Smooth muscle cell of the pulmonary artery (primary cell): ENCODE measurements at places on chromosomes 5 and 9. TPM values are rescaled to one million over a fixed set of nuclear protein-coding genes. Genes with fewer than 3 reads are reported as not detected.

The PTGES2 gene
- 75.7 and 110 TPM in 2 replicates for total RNA-seq

The ORM2 gene
- not detected in 2 replicates for total RNA-seq

The FOXD4L4 gene
- 0.17 and 0.20 TPM in 2 replicates for total RNA-seq

The LCN9 gene
- total RNA-seq = not detected in 2 replicates

The IL17B gene
- total RNA-seq = 0.26 TPM in 1 of 2 replicates, not detected in the other

The TRIM36 gene
- 0.13 TPM in 2 replicates for total RNA-seq

The PCDHA11 gene
- total RNA-seq = 0.23 and 0.33 TPM in 2 replicates

The EPB41L4A gene
- 2.5 and 7.3 TPM in 2 replicates for total RNA-seq

The NOL6 gene
- 24.0 and 39.5 TPM in 2 replicates for total RNA-seq

The PPP3R2 gene
- not detected in 2 replicates for total RNA-seq

The ADAMTS2 gene
- total RNA-seq = 32.5 and 155 TPM in 2 replicates

The SAXO1 gene
- total RNA-seq = under 0.01 TPM in 1 of 2 replicates, not detected in the other

The SPATA31A3 gene
- not detected in 2 replicates for total RNA-seq

The DCTN4 gene
- total RNA-seq = 58.0 and 61.5 TPM in 2 replicates

The AQP7 gene
- 0.13 TPM in 1 of 2 replicates, not detected in the other for total RNA-seq

The HAPLN1 gene
- total RNA-seq = 31.9 and 144 TPM in 2 replicates

The MBLAC2 gene
- total RNA-seq = 5.1 and 5.5 TPM in 2 replicates

The C9orf153 gene
- 0.98 and 0.99 TPM in 2 replicates for total RNA-seq

The MYO10 gene
- total RNA-seq = 58.3 and 127 TPM in 2 replicates

The SH3GL2 gene
- 0.07 TPM in 1 of 2 replicates, not detected in the other for total RNA-seq

The FAM219A gene
- total RNA-seq = 12.5 and 21.2 TPM in 2 replicates

The CPLANE1 gene
- total RNA-seq = 20.9 and 23.0 TPM in 2 replicates

The TEX48 gene
- not detected in 2 replicates for total RNA-seq

The ANKRD55 gene
- total RNA-seq = not detected in 2 replicates

The BTNL3 gene
- total RNA-seq = not detected in 2 replicates

The TAF1L gene
- total RNA-seq = under 0.01 TPM in 1 of 2 replicates, not detected in the other

The CCL28 gene
- 13.4 and 20.9 TPM in 2 replicates for total RNA-seq

The PCDHA13 gene
- 0.10 and 0.20 TPM in 2 replicates for total RNA-seq

The MED22 gene
- total RNA-seq = 18.7 and 25.5 TPM in 2 replicates

The PWWP2A gene
- 19.6 and 25.2 TPM in 2 replicates for total RNA-seq

The ADRA1B gene
- 0.26 and 0.43 TPM in 2 replicates for total RNA-seq

The C9 gene
- total RNA-seq = not detected in 2 replicates

The PCDHGB2 gene
- 3.2 and 3.9 TPM in 2 replicates for total RNA-seq

The CARD6 gene
- 7.4 and 13.0 TPM in 2 replicates for total RNA-seq

The DBH gene
- total RNA-seq = not detected in 2 replicates

The SIT1 gene
- 0.07 TPM in 1 of 2 replicates, not detected in the other for total RNA-seq

The NPR3 gene
- total RNA-seq = 37.5 and 43.4 TPM in 2 replicates

The ANKH gene
- total RNA-seq = 73.7 and 83.0 TPM in 2 replicates

The WNT8A gene
- not detected in 2 replicates for total RNA-seq

The INSL6 gene
- total RNA-seq = not detected in 2 replicates
